Breast epithelium (tissue), 4 donors: ENCODE measurements at places on chromosomes 3 and 15. TPM values are rescaled to one million over a fixed set of nuclear protein-coding genes. Genes with fewer than 3 reads are reported as not detected.
A peak's percentile ranks its signal among the peaks of the same experiment; 100 is the strongest.

- no peak for DNase-seq
- no peaks in the 10 kb centered on the region for H3K36me3 ChIP-seq
- no peak overlapping the region for H3K27ac ChIP-seq
These were observed 497.0 kb upstream of the TBL1XR1 start for GRCh38 chr3:177694316-177694715.

DUOXA2 gene
- total RNA-seq: not detected

- no peak for DNase-seq
- H3K27me3 ChIP-seq: no peaks in the 10 kb centered on the region
- H3K36me3 ChIP-seq: no peaks in the 10 kb centered on the region
- H3K27ac ChIP-seq: no peak overlapping the region
- H3K4me1 ChIP-seq: no peaks in the 10 kb centered on the region
- no peak overlapping the region for H3K4me3 ChIP-seq
These were observed 33.0 kb upstream of the NR2E3 start for GRCh38 chr15:71777216-71777943.

P2RY13 gene
- total RNA-seq: 6.9 TPM

- H3K36me3 ChIP-seq: no peaks in the 10 kb centered on the region
- H3K27me3 ChIP-seq: no peaks in the 10 kb centered on the region
- H3K4me3 ChIP-seq: no peak overlapping the region
These were observed 588.4 kb downstream of the NAALADL2 start for GRCh38 chr3:175447521-175447920.

GCSAM gene
- 0.16 TPM for total RNA-seq

LTK gene
- not detected for total RNA-seq

GRCh38 chr3:59811160-59811559, 761.3 kb upstream of the CFAP20DC start:
- H3K27me3 ChIP-seq: no peaks in the 10 kb centered on the region
- no peak overlapping the region for H3K4me3 ChIP-seq
- H3K4me1 ChIP-seq: no peaks in the 10 kb centered on the region
- H3K27ac ChIP-seq: no peak overlapping the region
- H3K36me3 ChIP-seq: no peaks in the 10 kb centered on the region

TUSC7 gene
- total RNA-seq: not detected

- no peak for DNase-seq
- H3K36me3 ChIP-seq: no peaks in the 10 kb centered on the region
- no peak overlapping the region for H3K4me3 ChIP-seq
These were observed 19.8 kb upstream of the GYG1 start for GRCh38 chr3:148971401-148972163.

CCR8 gene
- not detected for total RNA-seq

GRCh38 chr3:113910966-113911365, 36.8 kb upstream of the ZDHHC23 start:
- peaks cover 3% of the 10 kb centered on the region for H3K36me3 ChIP-seq
- no peak overlapping the region for H3K4me3 ChIP-seq
- H3K27me3 ChIP-seq: no peaks in the 10 kb centered on the region
- no peaks in the 10 kb centered on the region for H3K4me1 ChIP-seq
- no peak overlapping the region for H3K27ac ChIP-seq
- DNase-seq: no peak

- H3K4me1 ChIP-seq: no peaks in the 10 kb centered on the region
- DNase-seq: no peak
- no peak overlapping the region for H3K27ac ChIP-seq
- H3K4me3 ChIP-seq: no peak overlapping the region
These were observed 36.8 kb upstream of the NEO1 start for GRCh38 chr15:73015493-73015892.

DUOX1 gene
- 1.6 TPM for total RNA-seq

DNA sequence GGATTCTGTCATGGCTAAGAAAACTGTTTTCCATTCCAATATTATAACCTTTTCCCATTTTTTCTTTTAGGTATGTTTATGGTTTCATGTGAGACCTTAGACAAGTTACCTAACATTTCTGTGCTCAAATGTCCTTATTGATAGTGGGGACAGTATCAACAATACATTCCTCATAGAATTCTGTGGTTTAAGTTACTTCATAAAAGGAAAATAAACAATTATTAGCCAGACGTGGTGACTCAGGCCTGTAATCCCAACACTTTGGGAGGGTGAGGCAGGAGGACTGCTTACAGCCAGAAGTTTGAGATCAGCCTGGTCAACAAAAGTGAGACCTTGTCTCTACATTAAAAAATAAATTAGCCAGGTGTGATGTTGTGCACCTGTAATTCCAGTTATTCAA, 436.8 kb upstream of the CNTN4 start:
- H3K36me3 ChIP-seq: no peaks in the 10 kb centered on the region
- H3K4me3 ChIP-seq: no peak overlapping the region
- no peak for DNase-seq

DNA sequence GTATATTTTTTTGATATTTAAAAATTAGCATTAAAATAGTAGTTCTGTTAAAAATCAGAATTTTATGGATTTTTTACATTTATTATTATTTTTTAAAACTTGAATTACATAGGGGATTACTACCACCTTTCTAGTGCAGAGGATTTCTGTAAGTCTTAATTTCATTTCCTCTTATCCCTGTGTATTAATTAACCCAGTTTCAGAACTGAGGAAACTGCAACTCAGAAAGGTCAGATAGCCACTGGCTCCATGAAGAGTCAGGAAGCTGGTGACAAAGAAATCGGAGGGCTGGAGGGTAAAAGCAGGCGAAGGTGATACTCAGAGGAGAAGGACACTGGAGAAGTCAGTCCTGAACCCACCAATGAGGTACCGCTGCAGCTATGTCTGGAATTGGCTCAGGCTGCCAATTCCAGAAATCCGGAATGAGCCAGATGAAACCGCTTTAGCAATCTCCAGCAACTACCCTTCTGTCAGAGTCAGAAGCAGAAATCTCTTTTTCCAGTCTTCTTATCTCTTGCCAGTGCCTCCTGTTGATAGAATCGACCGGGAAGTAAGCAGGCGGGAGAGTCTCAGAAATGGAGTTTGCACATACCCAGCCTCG, 308.5 kb downstream of the SV2B start:
- DNase-seq: no peak
- H3K27me3 ChIP-seq: no peaks in the 10 kb centered on the region
- no peaks in the 10 kb centered on the region for H3K4me1 ChIP-seq
- no peak overlapping the region for H3K27ac ChIP-seq

BRK1 gene
- 119 TPM for total RNA-seq

FLNB gene
- 242 TPM for total RNA-seq

ABI3BP gene
- 17.4 TPM for total RNA-seq

DNA sequence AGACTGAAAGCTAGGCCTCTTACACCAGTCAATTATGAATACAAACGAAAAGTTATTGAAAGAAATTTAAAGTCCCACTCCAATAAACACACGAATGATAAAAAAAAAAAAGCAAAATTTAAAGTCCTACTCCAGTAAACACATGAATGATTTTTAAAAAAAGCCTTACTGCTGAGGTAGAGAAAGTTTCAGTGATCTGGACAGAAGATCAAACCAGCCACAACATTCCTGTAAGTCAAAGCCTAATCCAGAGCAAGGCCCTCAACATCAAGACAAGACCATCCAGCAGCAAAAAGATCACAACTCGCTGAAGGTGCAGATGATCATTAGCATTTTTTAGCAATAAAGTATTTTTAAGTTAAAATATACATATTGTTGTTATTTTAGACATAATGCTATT, 95.6 kb upstream of the LIPC start:
- H3K27me3 ChIP-seq: no peaks in the 10 kb centered on the region
- H3K4me3 ChIP-seq: no peak overlapping the region
- no peaks in the 10 kb centered on the region for H3K36me3 ChIP-seq
- no peak for DNase-seq
- no peak overlapping the region for H3K27ac ChIP-seq

HES1 gene
- 6.6 TPM for total RNA-seq

GRCh38 chr15:101528917-101529299, 39.4 kb upstream of the PCSK6 start:
- H3K36me3 ChIP-seq: no peaks in the 10 kb centered on the region
- no peak overlapping the region for H3K27ac ChIP-seq
- H3K4me1 ChIP-seq: no peaks in the 10 kb centered on the region
- DNase-seq: peak; percentile 11

- no peaks in the 10 kb centered on the region for H3K4me1 ChIP-seq
- H3K27me3 ChIP-seq: no peaks in the 10 kb centered on the region
- no peak overlapping the region for H3K4me3 ChIP-seq
- no peaks in the 10 kb centered on the region for H3K36me3 ChIP-seq
These were observed 36.6 kb downstream of the RFX7 start for GRCh38 chr15:56207092-56207491.

OCA2 gene
- total RNA-seq: 0.59 TPM

- peaks cover 8% of the 10 kb centered on the region for H3K4me1 ChIP-seq
- H3K4me3 ChIP-seq: no peak overlapping the region
- H3K36me3 ChIP-seq: no peaks in the 10 kb centered on the region
- H3K27me3 ChIP-seq: no peaks in the 10 kb centered on the region
These were observed 31.8 kb downstream of the FSTL1 start for GRCh38 chr3:120418866-120419490.

LCMT2 gene
- total RNA-seq: 9.5 TPM

DNA sequence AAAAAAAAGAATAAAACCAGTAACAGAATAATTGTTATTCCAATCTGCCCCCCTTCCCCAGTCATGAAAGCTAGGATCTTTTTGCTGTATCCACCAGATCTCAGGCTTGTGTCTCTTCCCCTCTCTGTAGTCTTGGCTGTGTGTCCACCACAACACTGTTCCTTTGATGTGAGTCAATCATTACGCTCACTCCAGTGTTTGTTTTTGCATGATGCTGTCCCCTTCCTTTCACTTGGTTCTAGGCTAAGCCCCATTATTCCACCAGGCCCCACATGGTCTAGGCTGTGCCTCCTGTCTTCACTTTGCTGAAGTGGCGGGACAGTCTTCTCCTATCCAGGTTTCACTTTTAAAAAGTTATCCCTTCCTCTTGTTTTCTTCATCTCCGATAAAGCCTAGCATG, 13.6 kb downstream of the ACKR2 start:
- no peaks in the 10 kb centered on the region for H3K36me3 ChIP-seq
- H3K27me3 ChIP-seq: no peaks in the 10 kb centered on the region
- H3K4me1 ChIP-seq: no peaks in the 10 kb centered on the region
- no peak overlapping the region for H3K4me3 ChIP-seq
- peak overlapping the region; percentile 35 for H3K27ac ChIP-seq

- H3K27ac ChIP-seq: no peak overlapping the region
- no peaks in the 10 kb centered on the region for H3K27me3 ChIP-seq
- H3K4me1 ChIP-seq: no peaks in the 10 kb centered on the region
These were observed 99.8 kb downstream of the SLMAP start for GRCh38 chr3:57855943-57856342.

SLC24A1 gene
- 9.5 TPM for total RNA-seq

DNA sequence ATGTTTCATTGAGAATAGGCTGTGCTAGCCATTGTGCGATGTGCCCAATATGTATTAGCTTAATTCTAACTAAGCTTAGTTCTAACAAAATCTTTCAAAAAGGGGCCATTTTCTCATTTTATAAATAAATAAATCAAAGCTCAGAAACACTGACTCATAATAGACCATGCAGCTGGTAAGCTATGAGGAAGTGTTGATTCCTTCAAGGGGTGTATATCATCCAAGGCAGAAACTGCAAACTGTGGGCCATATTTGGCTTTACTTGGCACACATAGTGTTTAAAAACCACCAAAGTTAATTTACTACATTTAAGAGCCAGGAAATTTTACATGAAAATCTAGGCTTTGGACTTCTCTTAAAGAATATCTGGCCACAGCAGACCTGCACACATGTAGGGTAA, 136.5 kb downstream of the ZNF621 start:
- no peak overlapping the region for H3K4me3 ChIP-seq
- no peak for DNase-seq
- H3K36me3 ChIP-seq: no peaks in the 10 kb centered on the region
- H3K4me1 ChIP-seq: no peaks in the 10 kb centered on the region
- no peak overlapping the region for H3K27ac ChIP-seq
- H3K27me3 ChIP-seq: no peaks in the 10 kb centered on the region

GRCh38 chr3:122271246-122271898, 53.7 kb upstream of the CSTA start:
- no peaks in the 10 kb centered on the region for H3K27me3 ChIP-seq
- no peak overlapping the region for H3K27ac ChIP-seq
- H3K4me3 ChIP-seq: no peak overlapping the region
- no peaks in the 10 kb centered on the region for H3K36me3 ChIP-seq

DNA sequence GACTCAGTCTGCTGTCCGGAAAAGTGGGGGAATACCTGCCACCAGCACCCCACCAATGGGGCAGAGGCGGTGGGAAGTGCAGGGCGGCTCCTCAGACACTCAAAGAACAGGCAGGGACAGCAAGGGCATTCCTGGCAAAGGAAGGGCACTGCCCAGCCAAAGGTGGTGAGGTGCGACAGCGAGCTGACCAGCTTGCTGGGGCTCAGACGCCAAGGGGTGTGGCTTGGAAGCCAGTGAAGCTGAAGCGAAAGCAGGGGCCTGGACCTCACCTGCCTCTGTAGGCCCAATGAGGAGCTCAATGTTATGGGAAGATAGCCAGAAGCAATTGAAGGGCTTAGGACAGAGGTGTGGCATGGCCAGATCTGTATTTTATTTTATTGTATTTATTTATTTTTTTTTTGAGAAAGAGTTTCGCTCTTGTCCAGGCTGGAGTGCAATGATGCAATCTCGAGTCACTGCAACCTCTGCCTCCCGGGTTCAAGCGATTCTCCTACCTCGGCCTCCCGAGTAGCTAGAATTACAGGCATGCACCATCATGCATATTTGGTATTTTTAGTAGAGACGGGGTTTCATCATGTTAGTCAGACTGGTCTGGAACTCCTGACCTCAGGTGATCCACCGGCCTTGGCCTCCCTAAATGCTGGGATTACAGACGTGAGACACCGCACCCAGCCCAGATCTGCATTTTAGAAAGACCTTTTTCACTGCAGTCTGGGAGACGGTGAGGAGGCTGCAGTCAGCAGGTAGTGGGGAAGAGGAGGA, 4.4 kb upstream of the LMAN1L start:
- no peaks in the 10 kb centered on the region for H3K36me3 ChIP-seq
- no peak for DNase-seq
- H3K27ac ChIP-seq: no peak overlapping the region
- no peaks in the 10 kb centered on the region for H3K4me1 ChIP-seq
- no peak overlapping the region for H3K4me3 ChIP-seq

FGF7 gene
- 178 TPM for total RNA-seq

GRCh38 chr3:145182196-145182911, 978.6 kb downstream of the PLOD2 start:
- DNase-seq: no peak
- no peak overlapping the region for H3K27ac ChIP-seq
- H3K4me1 ChIP-seq: no peaks in the 10 kb centered on the region
- peak overlapping the region; percentile 13 for H3K4me3 ChIP-seq
- no peaks in the 10 kb centered on the region for H3K36me3 ChIP-seq

FES gene
- 54.7 TPM for total RNA-seq

GRCh38 chr15:83208367-83208661, 691 bp upstream of the HDGFL3 start:
- no peak for DNase-seq
- H3K4me1 ChIP-seq: peaks cover 5% of the 10 kb centered on the region
- H3K4me3 ChIP-seq: peak overlapping the region; percentile 98

- H3K4me3 ChIP-seq: no peak overlapping the region
- DNase-seq: no peak
- H3K27ac ChIP-seq: no peak overlapping the region
- no peaks in the 10 kb centered on the region for H3K36me3 ChIP-seq
- H3K27me3 ChIP-seq: no peaks in the 10 kb centered on the region
These were observed 682.6 kb downstream of the ROBO1 start for GRCh38 chr3:79085171-79085570.

SPESP1 gene
- 6.1 TPM for total RNA-seq

PPARG gene
- 44.2 TPM for total RNA-seq
